ENCODE measurements at places on chromosomes 7 and 10.

- no peak for DNase-seq
Measured at GRCh38 chr7:134763960-134764359, 15.5 kb upstream of the CALD1 start.

DNA sequence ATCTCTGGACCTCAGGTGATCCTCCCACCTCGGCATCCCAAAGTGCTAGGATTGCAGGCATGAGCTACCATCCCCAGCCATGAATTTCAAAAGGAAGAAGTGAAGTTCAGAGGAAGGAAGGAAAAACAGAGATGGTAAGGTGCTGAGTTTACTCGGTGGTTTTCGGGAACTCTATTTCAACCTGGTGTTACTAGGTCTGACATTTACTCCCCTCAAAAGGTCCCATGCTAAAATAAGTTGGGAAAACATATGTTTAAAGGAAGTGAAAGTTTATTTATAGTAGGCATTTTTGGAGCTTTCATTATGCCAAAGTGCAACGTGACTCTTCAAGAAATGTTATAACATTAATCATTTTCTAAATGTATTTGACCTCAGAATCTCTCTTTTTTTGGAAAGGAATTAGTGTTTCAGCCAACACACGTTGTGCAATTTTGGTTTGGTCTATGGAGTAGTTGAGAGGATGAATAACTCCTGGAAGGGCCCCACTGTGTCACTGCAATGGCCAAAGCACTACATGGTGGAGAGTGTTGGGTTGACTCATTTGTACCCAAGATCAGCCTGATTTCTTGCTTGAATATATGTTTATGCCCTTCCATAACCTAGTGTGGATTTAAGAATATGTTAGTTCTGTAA is 114.7 kb upstream of the FAM171A1 start:
- DNase-seq = peak; percentile 20

GRCh38 chr7:16066805-16067459 is 354.4 kb downstream of the CRPPA start:
- no peak for DNase-seq

GRCh38 chr7:100415448-100415847 is 13.1 kb downstream of the ZCWPW1 start:
- no peak for DNase-seq

- peak; percentile 17 for DNase-seq
Measured at GRCh38 chr10:87818505-87819288, 671 bp upstream of the ATAD1 start.

DNA sequence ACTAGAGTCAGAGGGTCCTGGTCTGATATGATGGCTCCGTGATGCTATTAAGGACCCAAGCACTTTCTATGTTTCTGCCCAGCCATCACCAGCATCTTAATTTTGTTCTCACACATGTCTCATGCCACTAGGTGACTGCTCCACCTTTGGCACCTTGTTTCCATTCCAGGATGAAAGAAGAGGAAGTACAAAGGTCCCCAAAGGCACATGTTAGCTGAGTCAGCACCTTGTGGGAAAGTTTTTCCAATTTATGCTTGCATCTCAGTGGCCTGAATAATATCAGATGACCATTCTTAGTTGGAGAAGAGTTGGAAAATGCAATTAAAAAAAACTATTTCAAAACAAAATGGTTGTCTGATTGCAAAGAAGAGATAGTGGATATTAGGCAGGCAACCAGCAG is 341.0 kb upstream of the NPSR1 start:
- no peak for DNase-seq

DNA sequence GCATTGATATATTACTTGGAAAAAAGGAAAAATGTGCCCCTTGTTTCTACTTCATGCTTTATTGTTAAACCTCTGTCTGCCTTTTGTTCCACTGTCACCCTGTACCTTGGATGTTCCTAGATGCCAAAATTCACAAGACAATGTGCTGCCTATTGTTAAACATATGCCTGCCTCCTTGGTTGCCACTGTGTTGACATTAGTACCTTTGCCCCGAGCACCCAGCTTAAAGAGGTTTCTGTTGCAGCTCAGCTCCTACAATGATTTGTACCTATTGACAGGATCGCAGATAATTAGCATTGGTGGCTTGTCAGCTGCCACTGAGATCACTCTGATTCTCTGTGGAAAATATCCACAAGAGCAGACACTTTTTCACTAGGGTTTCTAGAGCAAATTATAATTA is 188.0 kb downstream of the KCND2 start:
- DNase-seq = no peak

GRCh38 chr7:101864039-101864438 is 46.6 kb downstream of the CUX1 start:
- DNase-seq = no peak
